Hepatocyte (in vitro differentiated cells): ENCODE measurements at places on chromosomes 7 and 10. TPM values are rescaled to one million over a fixed set of nuclear protein-coding genes. Genes with fewer than 3 reads are reported as not detected.

- no peak for DNase-seq
- H3K36me3 ChIP-seq, result no peaks in the 10 kb centered on the region
- H3K4me1 ChIP-seq, result no peaks in the 10 kb centered on the region
- H3K27me3 ChIP-seq, result no peaks in the 10 kb centered on the region
- H3K4me3 ChIP-seq, result no peak overlapping the region
Measured at GRCh38 chr7:71817916-71818315, 594.2 kb downstream of the CALN1 start.

GRCh38 chr7:4556868-4557793, 125.0 kb upstream of the FOXK1 start:
- no peaks in the 10 kb centered on the region for H3K36me3 ChIP-seq
- H3K4me1 ChIP-seq, result no peaks in the 10 kb centered on the region
- DNase-seq, result no peak
- H3K27ac ChIP-seq, result peak overlapping the region; percentile 37
- H3K4me3 ChIP-seq, result no peak overlapping the region
- H3K27me3 ChIP-seq, result no peaks in the 10 kb centered on the region

DNA sequence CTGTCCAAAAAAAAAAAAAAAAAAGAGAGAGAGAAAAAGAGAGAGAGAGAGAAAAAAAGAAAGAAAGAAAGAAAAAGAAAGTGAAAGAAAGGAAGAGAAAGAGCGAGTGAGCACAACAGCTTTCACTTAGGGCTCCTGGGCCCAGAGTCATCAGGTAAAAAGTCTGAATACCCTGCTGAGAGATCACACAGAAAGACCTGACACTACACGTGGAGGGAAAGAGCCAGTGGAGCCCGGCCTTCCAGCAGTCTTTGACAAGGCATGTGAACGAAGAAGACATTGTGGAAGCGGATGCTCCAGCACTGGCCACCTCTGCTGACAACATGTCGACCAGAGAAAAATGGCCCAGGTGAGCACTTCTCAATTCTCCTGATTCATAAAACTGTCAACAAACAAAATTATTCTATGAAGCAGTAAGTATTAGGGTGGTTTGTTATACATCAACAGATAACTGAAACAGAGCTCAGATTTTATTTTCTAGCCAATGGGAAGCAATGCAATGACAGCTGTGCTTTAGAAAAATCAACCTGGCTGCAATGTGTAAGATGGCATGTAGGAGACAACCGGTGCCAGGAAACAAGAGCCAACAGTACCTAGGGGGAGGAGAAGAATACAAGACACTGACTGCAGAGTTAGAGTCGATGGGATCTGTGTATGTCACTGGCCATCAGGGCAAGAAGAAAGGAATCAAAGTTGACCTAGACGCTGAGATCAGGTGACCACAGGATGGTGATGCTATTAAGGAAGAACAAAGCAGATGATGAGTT, 4.4 kb downstream of the RNF216 start:
- no peak overlapping the region for H3K4me3 ChIP-seq
- H3K27ac ChIP-seq, result no peak overlapping the region
- no peaks in the 10 kb centered on the region for H3K36me3 ChIP-seq
- peaks cover 12% of the 10 kb centered on the region for H3K4me1 ChIP-seq

- no peak overlapping the region for H3K4me3 ChIP-seq
- no peak for DNase-seq
- no peaks in the 10 kb centered on the region for H3K27me3 ChIP-seq
- no peaks in the 10 kb centered on the region for H3K36me3 ChIP-seq
Measured at GRCh38 chr7:30799206-30799975, 28.2 kb downstream of the MINDY4 start.

Gene SPDYE16
- polyA plus RNA-seq, result 1.1 and 1.5 TPM in 2 replicates

Gene SORCS3
- polyA plus RNA-seq, result 0.59 TPM in 1 of 2 replicates, not detected in the other
